ENCODE measurements at places on chromosomes 12 and 14.

- DNase-seq: no peak
These were observed 338.7 kb downstream of the TRHDE start for GRCh38 chr12:72610854-72611358.

GRCh38 chr12:4449851-4450221 lies 4.2 kb upstream of the FGF6 start:
- DNase-seq: no peak

- no peak for DNase-seq
These were observed 274.7 kb downstream of the ZFP36L1 start for GRCh38 chr14:68518166-68518565.

DNA sequence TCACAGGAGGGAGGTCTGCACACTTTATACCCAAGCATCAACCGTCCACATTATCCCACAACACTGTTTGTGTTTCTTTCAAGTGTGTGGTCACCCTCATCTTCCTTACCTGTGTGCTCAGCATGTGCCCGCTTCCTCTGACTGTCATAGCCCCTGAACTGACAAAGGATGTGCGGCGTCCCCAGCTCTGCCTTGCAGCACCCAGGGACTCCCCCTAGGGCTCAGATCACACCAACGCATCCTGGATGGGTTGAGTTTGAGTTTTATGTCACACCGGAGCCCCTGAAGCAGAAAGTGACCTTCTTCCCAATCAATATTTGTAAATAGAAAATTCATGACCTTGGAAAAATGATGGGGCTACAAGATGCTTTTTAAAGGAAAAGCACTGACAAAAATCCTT lies 770.7 kb upstream of the TMEM132C start:
- no peak for DNase-seq

DNA sequence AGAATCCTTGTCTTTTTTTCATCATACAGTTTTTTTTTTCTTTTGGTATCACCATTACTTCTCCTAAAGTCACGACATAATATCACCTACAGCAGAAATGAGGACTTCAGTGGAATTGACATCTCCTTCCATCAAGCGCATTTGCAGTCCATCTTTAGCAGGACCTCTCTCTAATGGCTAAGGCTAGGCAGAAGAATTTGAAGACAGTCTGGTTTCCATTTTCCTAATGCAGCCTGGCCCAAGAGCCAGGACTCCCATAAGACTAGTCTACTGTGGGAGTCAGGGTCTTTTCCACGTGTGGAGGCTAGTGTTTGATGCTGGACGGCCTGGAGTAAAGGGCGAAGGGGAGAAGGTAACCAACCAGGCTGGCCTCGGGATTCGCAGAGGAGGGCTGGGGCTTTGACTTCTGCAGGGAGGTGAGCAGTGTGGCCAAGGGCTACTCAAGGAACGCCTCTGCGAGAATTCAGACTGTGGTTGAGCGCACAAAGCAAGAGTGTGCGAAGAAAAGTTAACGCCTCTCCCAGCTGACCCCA lies 769 bp upstream of the ZNF740 start:
- DNase-seq: peak; percentile 39

DNA sequence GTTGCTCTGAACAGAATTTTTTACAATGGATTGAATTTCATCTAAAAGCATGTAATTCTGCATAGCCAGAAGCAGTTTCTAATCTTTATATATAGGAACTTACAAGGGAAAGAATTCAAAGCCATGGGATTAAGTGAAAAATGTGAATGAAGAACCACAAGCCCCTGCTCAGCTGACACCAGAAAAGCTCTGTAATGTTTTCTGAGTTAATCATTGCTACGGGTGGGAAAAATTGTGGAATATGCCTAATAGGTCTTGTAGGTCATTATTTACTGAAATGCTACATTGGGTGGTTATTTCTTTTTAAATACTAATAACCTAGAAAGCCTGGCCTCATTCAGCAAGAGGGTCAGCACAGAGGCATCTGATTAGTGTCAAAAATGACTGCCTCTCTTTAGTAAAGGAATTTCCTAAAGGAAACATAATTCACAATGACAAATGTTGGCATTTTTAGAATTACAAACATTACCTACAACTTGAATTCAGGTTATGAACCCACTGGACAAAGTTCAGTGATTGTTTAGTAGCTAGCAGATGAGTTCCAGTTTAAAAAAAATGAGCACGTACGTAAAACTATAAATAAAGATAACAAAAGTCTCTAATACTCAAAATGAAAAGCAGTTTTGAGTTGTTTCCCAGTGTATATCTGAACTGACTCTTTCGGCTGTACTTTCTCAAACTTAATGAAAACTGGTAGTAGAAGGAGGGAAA lies 75.3 kb downstream of the BMP4 start:
- DNase-seq: no peak

- no peak for DNase-seq
These were observed 197.1 kb upstream of the RASSF8 start for GRCh38 chr12:25761356-25761755.

GRCh38 chr12:68871921-68872320 lies 61.0 kb downstream of the CPM start:
- DNase-seq: no peak

DNA sequence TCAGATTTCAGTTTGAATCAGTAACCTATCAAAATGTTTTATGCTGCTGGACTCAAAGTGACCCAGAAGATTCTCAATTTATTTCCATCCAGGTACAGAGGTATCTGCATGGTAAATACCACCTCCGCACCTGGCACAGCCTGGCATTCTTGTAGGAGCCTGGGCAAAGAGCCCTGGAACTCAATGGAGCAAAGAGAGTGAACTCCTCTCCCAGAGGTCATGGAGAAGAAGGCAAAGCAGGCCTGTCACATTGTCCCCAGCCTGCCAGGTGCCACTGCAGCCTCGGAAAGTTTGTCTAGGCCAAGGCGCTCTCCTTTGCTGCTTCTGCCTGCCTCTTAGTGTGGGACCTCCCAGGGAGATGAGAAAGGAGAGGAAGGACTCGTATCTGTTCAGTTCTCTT lies 319.8 kb downstream of the ZFP36L1 start:
- no peak for DNase-seq

GRCh38 chr12:94309373-94309772 lies 150.3 kb downstream of the CEP83 start:
- no peak for DNase-seq

DNA sequence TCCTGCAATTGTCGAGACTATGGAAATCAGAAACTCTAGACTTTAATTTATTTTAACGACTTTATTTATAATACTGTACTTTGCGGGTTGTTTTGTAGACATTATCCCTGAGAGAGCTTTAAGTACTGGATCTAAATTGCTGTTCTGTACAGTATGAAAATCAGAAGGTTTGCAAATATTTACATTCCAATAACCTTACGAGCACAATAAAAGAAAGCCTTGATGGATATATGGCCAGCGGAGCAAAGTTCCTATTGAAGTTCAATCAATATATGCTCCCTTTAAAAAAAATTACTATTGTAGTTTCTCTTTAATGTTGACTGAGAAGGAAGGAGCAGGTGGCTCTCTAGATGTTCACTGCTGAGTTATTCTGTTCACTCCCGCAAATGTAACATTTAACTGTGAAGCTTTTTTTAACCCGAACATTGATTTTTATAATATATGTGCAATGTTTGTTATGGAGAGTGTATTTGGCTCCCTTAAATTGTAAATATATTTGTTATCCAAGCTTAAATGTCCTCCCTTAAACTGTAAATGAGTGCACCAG lies 235.3 kb downstream of the PLCZ1 start:
- no peak for DNase-seq

DNA sequence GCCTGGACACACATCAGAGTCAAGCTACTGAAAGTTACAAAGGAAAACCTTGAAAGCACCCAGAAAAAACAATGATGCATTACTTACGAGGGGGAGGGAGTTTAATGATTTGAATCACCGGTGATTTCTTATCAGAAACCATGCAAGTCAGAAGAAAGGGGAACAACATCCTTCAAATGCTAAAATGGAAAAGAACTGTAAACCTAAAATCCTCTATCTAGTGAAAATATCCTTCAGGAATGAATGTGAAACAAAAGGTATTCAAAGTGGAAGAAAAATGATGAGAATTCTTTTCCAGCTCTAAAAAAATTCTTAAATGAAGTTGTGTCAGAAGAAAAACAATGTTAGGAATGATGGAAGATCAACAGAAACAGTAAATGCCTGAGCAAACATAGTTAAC lies 16.8 kb downstream of the SCAF11 start:
- no peak for DNase-seq

DNA sequence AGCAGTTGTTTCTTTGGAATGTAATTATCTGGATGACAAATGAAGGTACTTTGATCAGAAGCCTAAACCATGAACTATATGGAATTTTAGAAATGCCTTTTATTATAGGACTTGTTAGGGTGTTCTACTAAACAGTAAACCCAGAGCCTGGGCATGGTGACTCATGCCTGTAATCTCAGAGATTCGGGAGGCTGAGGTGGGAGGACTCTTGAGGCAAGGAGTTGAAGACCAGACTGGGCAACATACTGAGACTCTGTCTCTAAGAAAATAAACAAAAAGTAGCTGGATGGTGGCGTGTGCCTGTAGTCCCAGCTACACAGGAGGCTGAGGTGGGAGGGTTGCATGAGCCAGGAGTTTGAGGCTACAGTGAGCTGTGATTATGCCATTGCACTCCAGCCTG lies 23.9 kb downstream of the PALS1 start:
- DNase-seq: no peak

DNA sequence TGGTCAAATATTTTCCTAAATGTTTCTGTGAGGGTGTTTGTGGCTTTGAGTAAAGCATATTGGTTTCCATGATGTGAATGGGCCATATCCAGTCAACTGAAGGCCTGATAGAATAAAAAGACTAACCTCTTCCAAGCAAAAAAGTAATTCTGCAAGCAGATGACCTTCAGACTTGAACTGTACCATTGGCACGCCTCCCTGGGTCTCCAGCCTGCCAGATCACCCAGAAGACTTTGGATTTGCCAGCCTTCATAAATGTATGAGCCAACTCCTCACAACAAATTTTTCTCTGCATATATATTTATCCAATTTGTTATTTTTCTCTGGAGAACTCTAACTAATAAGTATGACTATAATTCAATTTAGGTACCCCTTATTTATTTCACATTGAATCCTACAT lies 190.3 kb downstream of the KIF21A start:
- DNase-seq: no peak

DNA sequence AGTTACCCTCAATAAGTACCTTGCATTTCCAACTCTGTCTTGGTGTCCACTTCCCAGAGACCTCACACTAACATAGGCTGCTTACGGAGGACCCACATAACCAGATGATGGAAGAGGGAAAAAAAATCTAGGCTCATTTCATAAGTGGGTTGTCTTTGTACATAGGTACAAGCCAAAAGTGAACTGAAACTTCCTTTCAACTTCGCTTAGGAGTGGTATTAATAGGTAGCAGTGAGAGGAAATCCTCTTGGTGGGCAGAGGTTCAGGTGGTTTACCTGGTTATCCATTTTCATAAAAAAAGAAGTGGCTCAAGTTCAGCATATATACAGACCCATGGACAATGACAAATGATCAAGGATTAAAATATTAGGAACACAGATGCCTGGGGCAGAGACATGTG lies 35.8 kb upstream of the RNU6-7 start:
- DNase-seq: no peak

- DNase-seq: no peak
These were observed 112.3 kb upstream of the KRR1 start for GRCh38 chr12:75623631-75624154.

DNA sequence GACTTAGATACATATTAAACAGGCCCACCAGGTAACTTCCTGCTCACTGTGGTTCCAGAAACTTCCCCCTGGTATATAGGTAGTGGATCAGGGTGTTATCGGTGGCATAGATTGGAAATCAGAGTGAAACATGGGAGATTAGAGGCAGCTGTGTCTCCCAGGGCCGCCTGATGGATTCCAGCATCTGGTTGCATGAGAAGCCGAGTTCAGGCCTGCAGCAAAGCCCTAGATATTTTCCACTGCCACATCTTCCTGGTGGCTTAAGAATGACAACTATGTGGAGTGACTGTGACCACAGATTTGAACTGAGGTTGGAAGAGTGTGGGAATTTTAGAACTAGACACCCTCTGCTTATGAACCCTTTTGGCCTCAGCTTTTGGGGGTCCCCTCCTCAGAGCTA lies 184.8 kb upstream of the NTF3 start:
- DNase-seq: peak; percentile 40

DNA sequence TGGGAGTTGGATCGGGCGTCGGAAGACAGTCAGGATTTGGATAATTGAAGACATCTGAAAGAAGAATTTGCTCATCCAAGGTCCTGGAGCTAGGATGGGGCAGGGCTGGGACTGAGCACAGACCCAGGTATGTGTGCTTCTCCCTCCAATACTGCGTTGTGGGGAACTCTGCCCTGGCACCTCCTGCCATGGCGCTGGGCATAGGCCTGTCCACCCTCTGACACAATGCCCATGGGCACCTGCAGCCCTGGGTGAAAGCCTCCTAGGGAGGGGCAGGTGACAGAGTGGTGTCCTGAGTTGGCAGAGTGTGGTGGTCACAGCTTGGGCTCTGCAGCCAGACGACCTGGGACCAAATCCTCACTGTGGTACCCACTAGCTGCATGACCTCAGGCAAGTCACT lies 53.3 kb downstream of the CALM1 start:
- DNase-seq: no peak

DNA sequence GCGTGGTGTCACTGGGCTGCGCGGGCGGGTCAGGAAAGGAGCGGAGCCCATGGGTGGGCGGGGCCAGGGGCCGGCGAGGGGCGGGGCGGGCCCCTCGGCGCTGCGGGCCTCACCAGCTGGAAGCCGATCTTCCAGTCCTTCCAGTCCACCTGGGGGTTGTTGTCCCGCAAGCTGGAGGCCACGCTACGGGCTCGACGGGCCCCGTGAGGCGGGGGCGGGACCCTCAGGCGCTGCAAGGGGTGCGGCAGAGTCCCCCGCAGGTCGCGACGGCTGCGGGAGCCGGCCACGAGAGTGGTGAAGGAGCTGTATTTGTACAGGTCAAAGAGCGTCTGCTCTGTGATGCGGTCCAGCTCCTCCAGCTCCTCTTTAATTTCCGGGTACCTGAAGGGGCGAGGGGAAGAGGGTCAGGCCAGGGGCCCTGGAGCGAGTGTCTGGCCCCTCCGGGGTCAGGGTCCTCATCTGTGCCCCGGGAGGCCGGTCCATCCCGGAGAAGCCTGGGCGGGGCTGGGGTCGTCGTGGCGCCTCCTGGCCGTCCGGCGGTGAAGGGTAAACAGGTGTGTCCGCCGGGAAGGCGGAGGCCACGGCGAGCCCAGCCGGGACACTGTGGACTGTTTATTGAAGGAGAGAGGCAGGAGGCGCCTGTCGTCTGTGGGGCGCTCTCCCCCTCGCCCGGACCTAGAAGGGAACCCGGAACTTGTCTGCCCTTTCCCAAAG lies 11.9 kb downstream of the SCNN1A start:
- DNase-seq: peak; percentile 95

DNA sequence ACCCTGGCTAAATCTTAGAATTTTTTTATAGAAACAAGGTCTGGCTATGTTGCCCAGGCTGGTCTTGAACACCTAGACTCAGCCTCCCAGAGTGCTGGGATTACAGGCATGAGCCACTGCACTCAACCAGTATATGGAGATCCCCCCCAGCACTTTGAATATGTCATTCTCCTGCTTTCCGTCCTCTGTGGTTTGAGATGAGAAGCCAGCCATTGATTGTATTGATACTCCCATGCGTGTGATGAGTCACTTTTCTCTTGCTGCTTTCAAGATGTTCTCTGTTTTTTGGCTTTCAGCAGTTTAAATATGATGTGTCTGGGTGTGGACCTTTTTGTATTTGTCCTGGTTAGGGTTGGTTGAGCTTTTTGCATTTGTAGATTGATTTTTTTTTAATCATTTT lies 75.2 kb upstream of the DNM1L start:
- DNase-seq: no peak

Data from AG08396 (cell line).